ENCODE measurements at places on chromosomes 16 and 17. TPM values are rescaled to one million over a fixed set of nuclear protein-coding genes. Genes with fewer than 3 reads are reported as not detected.

Gene CTRB1
- not detected for total RNA-seq

Gene C17orf67
- 2.7 TPM for total RNA-seq

Gene SOX9
- total RNA-seq = 37.5 TPM

Gene CACNA1H
- total RNA-seq = 25.0 TPM

- no peaks in the 10 kb centered on the region for H3K27me3 ChIP-seq
- DNase-seq = no peak
- no peak overlapping the region for H3K27ac ChIP-seq
- H3K4me1 ChIP-seq = no peaks in the 10 kb centered on the region
Measured at GRCh38 chr17:59485946-59486345, 79.5 kb upstream of the DHX40 start.

GRCh38 chr16:2238838-2239675 lies 2.8 kb downstream of the DNASE1L2 start:
- no peaks in the 10 kb centered on the region for H3K27me3 ChIP-seq
- no peaks in the 10 kb centered on the region for H3K4me1 ChIP-seq
- H3K36me3 ChIP-seq = peaks cover 35% of the 10 kb centered on the region
- H3K4me3 ChIP-seq = no peak overlapping the region
- no peak overlapping the region for H3K27ac ChIP-seq

- H3K4me1 ChIP-seq = peaks cover 16% of the 10 kb centered on the region
- H3K27me3 ChIP-seq = no peaks in the 10 kb centered on the region
- no peak overlapping the region for H3K27ac ChIP-seq
Measured at GRCh38 chr17:60330731-60331130, 61.2 kb downstream of the USP32 start.

DNA sequence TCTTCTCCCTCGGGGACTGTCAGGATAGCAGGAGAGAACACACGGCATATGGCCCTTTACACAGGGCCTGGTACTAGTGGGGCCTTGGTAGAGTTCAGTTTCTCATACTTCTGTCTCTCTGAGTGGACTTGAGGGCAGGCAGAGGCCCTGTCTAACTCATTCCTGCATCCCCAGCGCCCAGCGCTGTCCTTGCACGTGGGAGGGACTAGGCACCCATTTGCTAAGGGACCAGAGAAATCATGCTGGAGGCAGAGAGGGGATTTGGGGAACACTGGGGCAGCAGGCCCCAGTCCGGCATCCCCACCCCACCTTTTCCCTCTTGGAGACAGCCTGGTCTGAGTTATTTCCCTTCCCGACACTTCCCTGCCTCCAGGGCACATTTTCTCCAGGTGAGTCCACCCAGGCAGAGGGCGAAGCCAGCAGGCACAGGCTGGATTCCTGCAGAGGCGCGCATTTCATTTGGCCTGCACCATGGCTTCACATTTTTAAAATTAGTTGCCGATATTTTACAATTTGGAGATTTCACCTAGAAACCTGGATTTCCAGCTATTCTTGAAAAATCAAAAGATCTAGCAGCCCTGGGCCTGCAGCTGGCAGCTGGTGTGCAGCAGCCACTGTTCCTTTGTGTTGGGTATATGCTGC lies 9.7 kb upstream of the NKD1 start:
- no peaks in the 10 kb centered on the region for H3K27me3 ChIP-seq
- DNase-seq = no peak
- H3K4me3 ChIP-seq = no peak overlapping the region

DNA sequence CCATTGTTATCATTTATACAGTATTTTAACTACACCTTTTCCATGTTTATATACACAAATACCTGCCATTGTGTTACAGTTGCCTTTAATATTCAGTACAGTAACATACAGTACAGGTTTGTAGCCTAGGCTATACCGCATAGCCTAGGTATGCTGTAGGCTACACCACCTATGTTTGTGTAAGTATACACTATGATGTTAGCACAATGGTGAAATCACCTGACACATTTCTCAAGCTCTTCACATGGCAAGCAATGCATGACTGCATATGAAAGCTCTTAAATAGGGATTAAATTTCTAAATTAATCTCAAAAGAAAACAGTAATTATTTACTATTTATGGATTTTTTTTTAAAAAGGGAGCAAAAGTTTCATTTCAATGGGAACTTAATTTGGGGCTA lies 12.0 kb downstream of the LRRC37B start:
- no peak overlapping the region for H3K27ac ChIP-seq
- no peak overlapping the region for H3K4me3 ChIP-seq
- H3K36me3 ChIP-seq = no peaks in the 10 kb centered on the region
- no peaks in the 10 kb centered on the region for H3K4me1 ChIP-seq
- no peaks in the 10 kb centered on the region for H3K27me3 ChIP-seq

GRCh38 chr16:83473926-83474650 lies 333.7 kb upstream of the HSBP1 start:
- no peak overlapping the region for H3K27ac ChIP-seq
- H3K4me1 ChIP-seq = no peaks in the 10 kb centered on the region
- no peaks in the 10 kb centered on the region for H3K36me3 ChIP-seq

DNA sequence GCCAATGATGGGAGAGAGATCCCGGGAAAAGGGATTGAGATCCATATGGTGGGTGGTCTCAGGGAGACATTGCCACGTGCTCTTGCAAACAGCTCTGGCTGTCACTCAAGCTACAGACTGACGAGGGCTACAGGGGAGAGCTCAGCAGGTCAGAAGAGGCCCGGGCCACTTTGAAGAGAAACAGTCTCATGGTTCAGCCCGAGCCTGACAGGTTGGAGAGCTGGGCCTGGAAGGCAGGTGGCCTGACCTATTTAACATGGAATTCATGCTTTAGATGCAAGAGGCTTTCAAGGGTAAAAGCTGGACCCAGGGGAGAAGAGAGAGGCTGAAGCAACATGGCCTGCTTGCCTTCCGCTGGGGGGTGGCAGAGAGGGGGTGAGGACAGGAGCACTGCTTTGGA lies 81.0 kb upstream of the BRD7 start:
- no peak for DNase-seq
- no peaks in the 10 kb centered on the region for H3K4me1 ChIP-seq
- no peak overlapping the region for H3K27ac ChIP-seq
- H3K4me3 ChIP-seq = no peak overlapping the region
- H3K36me3 ChIP-seq = no peaks in the 10 kb centered on the region

- no peaks in the 10 kb centered on the region for H3K4me1 ChIP-seq
- H3K27me3 ChIP-seq = no peaks in the 10 kb centered on the region
- DNase-seq = no peak
- no peak overlapping the region for H3K4me3 ChIP-seq
- no peaks in the 10 kb centered on the region for H3K36me3 ChIP-seq
Measured at GRCh38 chr17:31113939-31114338, 19.2 kb downstream of the NF1 start.

GRCh38 chr16:5649762-5650743 lies 552.5 kb upstream of the EEF2KMT start:
- H3K4me1 ChIP-seq = no peaks in the 10 kb centered on the region
- no peaks in the 10 kb centered on the region for H3K27me3 ChIP-seq
- no peaks in the 10 kb centered on the region for H3K36me3 ChIP-seq
- no peak overlapping the region for H3K27ac ChIP-seq
- no peak overlapping the region for H3K4me3 ChIP-seq

DNA sequence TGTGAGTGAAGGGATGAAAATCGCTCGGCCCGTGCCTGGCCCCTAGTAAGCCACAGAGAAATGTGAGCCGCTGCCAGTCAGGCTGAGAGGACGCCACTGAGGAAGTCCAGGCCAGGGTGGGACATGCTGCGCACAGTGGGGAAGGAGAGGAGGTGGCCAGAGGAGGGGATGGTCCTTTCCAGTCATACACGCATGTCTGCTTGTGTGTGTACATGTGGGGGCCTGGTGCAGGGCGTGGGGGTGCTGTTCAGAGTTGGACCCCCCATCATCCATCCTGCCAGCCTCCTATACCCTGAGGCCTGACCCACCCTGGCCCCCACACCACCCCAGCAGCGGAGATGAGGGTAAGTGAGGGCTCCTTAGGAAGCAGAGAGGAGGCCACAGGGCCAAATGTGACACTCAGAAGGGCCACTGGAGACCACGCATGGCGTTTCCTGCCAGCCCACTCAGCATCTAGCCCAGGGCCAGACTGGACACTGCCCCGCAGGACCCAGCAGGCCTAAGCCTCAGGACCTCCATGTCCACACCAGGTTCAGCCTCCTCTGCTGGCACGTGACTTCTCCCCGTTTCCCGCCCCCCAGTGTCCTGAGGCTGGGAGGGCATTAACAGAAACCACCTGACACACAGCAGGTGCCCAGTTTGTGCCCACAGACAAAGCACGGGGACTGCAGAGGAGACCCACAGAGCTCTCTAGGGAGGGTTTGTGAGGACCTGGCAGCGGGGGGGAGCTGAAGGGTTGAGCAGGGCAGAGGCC lies 7.0 kb downstream of the DOC2A start:
- no peak for DNase-seq
- H3K27me3 ChIP-seq = no peaks in the 10 kb centered on the region
- H3K36me3 ChIP-seq = peaks cover 11% of the 10 kb centered on the region
- H3K4me3 ChIP-seq = no peak overlapping the region
- H3K27ac ChIP-seq = no peak overlapping the region
